ENCODE measurements at places on chromosomes 13 and 19.

DNA sequence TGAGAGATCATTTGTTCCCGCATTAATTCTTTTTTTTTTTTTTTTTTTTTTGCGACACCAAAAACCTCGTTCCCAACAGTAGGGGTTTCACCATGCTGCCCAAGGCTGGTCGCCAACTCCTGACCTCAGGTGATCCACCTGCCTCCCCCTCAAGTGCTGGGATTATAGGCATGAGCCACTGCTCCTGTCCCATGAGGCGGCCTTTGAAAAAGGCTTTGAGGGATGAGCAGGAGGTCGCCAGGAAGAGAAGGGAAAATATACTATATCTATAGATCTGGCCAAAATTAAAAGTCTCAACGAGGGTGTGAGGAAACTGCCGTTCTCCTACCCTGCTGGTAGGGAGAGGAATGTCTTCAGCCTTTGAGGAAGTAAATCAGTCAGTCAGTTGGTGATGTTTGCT is 26.2 kb downstream of the ZNF473 start:
- DNase-seq = no peak

- no peak for DNase-seq
These were observed 37.0 kb upstream of the CXCL17 start for GRCh38 chr19:42479736-42480135.

GRCh38 chr13:94232161-94232950 is 247.1 kb downstream of the DCT start:
- no peak for DNase-seq

- no peak for DNase-seq
These were observed 1.0 kb downstream of the PDX1 start for GRCh38 chr13:27920677-27921420.

- DNase-seq = no peak
These were observed 3.9 kb upstream of the SYCE2 start for GRCh38 chr19:12922959-12923358.

DNA sequence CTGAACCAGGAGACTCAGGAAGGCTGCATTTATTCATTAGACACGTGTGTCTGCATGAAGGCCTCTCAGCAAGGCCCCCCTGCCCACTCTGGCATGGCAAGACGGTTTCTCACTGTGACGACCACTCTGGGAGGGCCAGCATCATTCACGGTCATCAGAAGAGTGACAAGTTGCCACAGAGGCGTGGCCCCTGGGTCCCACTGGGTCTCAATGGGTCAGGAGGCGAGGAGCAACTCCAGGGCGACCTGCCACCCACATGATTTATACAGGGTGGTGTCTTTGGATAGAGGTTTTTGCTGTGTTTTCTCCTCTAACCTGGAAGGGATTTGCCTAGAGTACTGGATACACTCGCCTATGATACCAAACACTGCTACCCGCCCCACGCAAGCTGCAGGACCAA is 60.7 kb downstream of the KLF2 start:
- DNase-seq = no peak

DNA sequence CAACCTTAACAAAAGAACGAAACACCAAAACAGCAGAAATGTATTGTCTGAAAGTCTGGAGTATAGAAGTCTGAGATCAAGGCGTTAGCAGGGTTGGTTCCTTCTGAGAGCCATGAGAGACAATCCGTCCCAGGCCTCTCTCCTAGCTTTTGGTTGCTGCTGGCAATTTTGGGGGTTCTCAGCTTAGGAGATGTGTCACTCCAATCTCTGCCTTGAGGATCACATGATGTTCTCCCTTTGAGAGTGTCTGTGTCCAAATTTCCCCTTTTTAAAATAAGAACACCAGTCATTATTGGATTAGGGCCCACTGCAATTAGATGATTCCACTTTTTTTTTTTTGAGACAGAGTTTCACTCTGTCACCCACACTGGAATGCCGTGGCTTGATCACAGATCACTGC is 10.1 kb downstream of the KCNN1 start:
- no peak for DNase-seq

GRCh38 chr19:15180451-15181390 is 20.1 kb downstream of the NOTCH3 start:
- no peak for DNase-seq

GRCh38 chr13:93108111-93108601 is 118.5 kb upstream of the GPC6 start:
- no peak for DNase-seq

GRCh38 chr19:29988351-29988750 is 46.3 kb downstream of the URI1 start:
- no peak for DNase-seq

GRCh38 chr19:50239921-50240590 is 36.6 kb downstream of the MYH14 start:
- no peak for DNase-seq

DNA sequence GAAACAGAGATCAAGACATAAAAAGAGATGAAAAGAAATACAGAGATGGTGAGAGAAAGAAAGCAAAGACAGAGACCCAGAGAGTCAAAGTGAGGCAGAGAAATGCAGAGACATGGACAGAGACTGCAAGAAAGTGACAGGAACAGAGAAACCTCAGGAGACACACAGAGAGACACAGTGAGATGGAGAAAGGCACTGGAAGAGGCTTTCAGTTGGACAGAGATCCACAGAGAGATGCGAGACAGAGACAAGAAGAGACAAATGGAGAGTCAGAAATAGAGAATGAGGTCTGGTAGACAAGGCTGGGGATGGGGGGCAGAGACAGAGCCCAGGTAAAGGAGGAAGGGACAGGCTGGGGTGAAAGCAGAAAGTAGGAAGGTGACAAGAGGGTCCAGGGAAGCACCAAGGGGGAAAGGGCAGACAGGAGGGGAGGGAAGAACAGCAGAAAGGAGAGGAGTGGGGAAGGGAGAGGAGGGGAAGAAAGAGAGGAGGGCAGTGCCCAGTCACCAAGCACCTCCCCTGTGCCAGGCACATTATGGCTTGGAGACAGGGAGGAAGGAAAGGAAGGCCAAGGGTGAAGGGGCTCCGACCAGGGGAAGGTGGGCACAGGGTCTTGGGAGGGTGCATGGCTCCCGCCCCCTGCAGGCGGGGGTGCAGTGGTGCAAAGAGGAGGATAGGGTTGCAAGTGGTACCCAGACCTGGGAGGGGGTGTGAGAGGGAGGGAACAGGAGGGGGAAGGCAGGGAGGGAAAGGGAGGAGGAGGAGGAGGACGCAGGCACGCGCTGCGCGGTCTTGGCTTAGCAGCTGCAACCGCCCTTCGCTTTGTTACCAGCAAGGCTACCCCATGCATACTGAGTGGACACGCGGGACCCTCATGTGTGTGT is 38.4 kb downstream of the DEDD2 start:
- DNase-seq = no peak

DNA sequence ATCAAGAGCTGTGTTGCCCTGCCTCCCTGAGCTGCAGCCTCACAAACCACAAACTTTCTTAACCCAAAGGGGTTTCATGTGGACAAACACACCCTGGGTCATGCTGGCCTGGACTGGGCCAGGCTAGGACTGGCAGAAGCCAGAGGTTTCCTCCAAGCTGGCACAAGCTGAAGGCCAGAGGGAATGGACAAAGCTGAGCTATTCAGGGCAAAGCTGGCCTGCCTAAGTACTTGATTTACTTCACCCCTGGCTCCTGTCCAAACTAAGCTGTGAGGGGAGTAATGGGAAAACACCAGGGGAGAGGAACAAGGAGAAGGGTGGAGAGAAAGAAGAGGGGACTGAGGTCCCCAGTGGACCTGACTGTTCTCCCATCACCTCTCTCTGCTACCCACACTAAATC is 6.2 kb downstream of the CPAMD8 start:
- DNase-seq = no peak

DNA sequence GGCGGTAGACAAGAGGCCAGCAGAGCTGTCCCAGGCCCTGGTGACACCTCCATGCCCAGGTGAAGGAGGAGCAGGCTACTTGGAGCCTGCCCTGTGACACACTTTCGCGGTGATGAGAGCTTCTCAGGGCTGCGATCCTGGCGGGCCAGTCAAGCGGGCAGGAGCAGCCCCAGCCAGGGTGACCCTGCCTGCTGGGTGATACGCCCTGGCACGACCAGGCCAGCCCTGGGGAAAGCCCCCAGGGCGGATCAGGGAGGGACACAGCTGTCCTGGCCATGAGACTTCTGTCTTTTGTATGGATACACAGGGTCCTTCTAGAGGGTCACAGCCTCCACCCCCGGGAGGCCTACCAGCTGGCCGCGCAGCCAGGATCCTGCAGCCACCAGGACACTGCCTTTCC is 13.1 kb downstream of the DNM2 start:
- no peak for DNase-seq

Measured in nucleus accumbens (tissue), 56 donors.